Caki2 (cell line): ENCODE measurements at places on chromosomes 1 and 21.

DNA sequence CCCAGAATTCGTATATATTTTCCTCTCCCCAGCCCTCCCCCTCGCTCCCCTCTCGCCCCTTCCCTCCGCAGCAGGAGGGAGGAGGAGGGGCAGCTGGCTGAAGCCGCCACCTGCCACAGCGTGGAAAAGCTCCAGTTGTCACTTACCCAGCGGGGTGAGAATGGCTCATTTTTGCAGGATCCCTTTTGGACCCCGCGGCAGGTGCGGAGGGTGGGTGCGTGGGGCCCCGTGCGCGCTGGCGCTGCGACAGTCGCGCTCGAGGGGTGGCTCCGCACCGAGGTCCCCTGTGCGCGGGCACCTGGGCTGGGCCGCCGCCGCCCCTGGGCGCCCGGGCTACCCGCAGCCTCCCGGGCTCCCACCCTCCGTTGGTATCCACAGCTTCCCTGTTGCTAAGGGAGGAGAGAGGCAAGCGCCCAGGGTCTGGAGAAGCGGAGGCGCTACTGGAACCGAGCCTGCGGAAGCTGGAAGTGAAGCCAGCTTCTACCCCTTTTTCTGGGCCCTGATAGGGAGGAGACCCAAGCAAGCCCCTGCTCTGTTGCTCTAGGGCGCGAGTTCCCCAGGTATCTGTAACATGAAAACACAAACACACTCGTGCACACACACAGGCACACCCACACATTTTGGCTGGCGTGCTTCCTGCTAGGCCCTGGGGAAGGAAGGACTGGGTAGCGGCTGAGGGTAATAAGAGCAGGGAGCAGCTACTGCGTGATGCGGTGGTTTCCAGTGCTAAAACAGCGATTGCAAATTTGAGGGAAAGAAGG, at the start of gene ERICH3:
ERICH3 (minus strand) TSS at position 442 of the 761 bp plus-strand sequence; CDS start at position 169, 273 bp downstream.
- DNase-seq, result no peak

DNA sequence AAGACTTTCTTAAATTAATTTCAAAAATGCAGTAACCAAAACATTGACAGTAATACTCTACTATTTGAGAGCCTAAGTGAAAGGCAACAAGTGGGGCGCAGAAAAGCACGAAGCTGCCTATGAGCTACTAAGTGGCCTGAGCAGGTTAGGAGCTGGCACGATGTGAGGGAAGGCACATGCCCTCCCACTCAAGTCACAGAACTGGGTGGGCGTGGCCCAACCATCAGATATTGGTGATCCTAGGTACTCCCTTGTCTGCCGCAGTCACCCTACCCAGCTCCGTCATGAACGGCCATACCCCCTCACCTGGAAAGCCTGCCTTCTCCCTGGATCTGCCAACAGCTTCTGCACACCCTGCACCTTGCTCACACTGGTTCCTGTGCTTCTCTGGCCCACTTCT, 40.8 kb downstream of the SSBP3 start:
- DNase-seq, result no peak

GRCh38 chr1:938088-938683, 14.5 kb downstream of the SAMD11 start:
- DNase-seq, result peak; percentile 88

GRCh38 chr1:222034790-222035189, 292.9 kb upstream of the DUSP10 start:
- DNase-seq, result no peak

GRCh38 chr21:35394049-35394448, 344.9 kb upstream of the RUNX1 start:
- DNase-seq, result no peak

DNA sequence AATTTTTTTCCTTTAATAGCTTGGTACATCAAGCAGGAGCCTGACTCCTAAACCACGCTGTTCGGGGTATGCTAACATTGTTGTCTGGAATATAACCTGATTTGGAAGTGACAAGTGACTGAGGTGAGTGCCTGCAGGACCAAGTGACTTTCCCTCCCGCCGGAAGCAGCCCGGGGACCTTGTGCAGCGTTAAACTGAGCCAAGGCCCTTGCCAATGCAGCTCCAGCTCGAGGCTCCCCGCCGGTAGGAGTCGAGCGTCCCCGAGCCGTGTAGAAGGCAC, 716 bp upstream of the MTARC1 start:
- no peak for DNase-seq

- peak; percentile 69 for DNase-seq
These were observed 205.0 kb downstream of the HIVEP3 start for GRCh38 chr1:41713557-41714327.

GRCh38 chr1:43366601-43367025, 1.2 kb downstream of the ELOVL1 start:
- DNase-seq, result no peak

DNA sequence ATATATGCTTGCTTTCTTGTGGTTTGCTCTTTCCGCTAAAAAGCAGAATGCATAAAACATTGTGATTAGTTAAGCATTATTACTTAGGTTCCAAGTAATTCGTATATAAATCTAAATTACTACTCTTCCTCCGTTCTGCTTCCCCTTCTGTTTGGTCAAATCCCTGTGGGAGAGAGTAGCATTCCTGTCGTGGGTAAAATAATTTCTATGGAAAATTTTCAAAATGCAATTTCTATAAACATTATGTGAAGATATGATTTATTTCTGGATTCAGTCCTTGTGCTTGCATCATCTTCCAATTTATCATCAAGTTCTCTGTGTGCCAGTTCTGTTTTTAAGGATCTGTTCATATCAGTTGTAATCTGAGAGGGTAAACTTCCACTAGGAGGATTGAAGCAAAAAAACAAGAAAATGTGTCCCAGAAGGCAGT, 7.2 kb upstream of the WARS2 start:
- DNase-seq, result no peak
